ENCODE measurements at places on chromosomes 3 and 15. TPM values are rescaled to one million over a fixed set of nuclear protein-coding genes. Genes with fewer than 3 reads are reported as not detected.

The NRG4 gene
- 5.2 TPM for total RNA-seq

The DUOXA2 gene
- not detected for total RNA-seq

The GNL3 gene
- 82.3 TPM for total RNA-seq

The WNT5A gene
- total RNA-seq, result 146 TPM

The TGFBR2 gene
- 33.6 TPM for total RNA-seq

The MUSTN1 gene
- total RNA-seq, result not detected

The DET1 gene
- total RNA-seq, result 3.7 TPM

The TFRC gene
- total RNA-seq, result 195 TPM

The CPNE9 gene
- total RNA-seq, result not detected

The SMARCC1 gene
- total RNA-seq, result 130 TPM

The PTH1R gene
- total RNA-seq, result not detected

The CRYBG3 gene
- 17.2 TPM for total RNA-seq

The CHDH gene
- 0.28 TPM for total RNA-seq

The IQCF5 gene
- not detected for total RNA-seq
